Caco-2 (cell line): ENCODE measurements at places on chromosomes 1 and 21. TPM values are rescaled to one million over a fixed set of nuclear protein-coding genes. Genes with fewer than 3 reads are reported as not detected.

The KIF14 gene
- 11.6 and 12.3 TPM in 2 replicates for total RNA-seq

GRCh38 chr1:60874718-60875117, 207.6 kb upstream of the NFIA start:
- no peak overlapping the region for H3K27ac ChIP-seq
- no peak for DNase-seq
- no peaks in the 10 kb centered on the region for H3K4me1 ChIP-seq

- H3K4me3 ChIP-seq: no peak overlapping the region
- H3K4me1 ChIP-seq: peaks cover 11% of the 10 kb centered on the region
- no peak overlapping the region for H3K27ac ChIP-seq
- H3K36me3 ChIP-seq: no peaks in the 10 kb centered on the region; the same call in 1 of the 2 replicates
Measured at GRCh38 chr1:26469558-26469957, 2.7 kb upstream of the HMGN2 start.

- H3K4me1 ChIP-seq: 0 out of 2 replicates have a peak, but pooled peaks cover 8% of the 10 kb centered on the region
- H3K36me3 ChIP-seq: no peaks in the 10 kb centered on the region
- no peaks in the 10 kb centered on the region for H3K27me3 ChIP-seq
Measured at GRCh38 chr1:119472080-119472818, 34.8 kb upstream of the HSD3B1 start.

DNA sequence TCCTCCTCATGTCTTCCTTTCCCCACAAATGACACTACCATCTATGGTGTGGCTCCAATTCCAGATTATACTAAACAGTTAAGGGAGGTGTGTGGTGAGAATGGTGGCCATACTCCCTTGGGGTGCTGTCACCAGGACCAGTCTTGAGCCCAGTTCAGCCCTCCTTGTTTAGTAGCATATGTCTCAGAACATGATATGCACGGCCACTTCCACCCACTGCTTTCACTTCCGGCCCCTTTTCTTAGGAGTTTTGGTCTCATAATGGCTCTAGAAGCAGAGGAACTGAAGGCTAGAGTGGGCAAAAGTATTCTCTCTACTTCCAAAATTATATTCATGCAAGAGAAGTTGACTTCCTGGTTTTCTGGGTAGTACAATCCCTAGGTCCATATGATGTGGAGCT, 45.3 kb upstream of the CACNA1E start:
- H3K36me3 ChIP-seq: no peaks in the 10 kb centered on the region
- H3K27me3 ChIP-seq: no peaks in the 10 kb centered on the region; the same call in 1 of the 2 replicates
- no peak for DNase-seq
- H3K27ac ChIP-seq: no peak overlapping the region
- H3K4me3 ChIP-seq: no peak overlapping the region
- H3K4me1 ChIP-seq: peaks cover 10% of the 10 kb centered on the region

GRCh38 chr1:205832326-205832751, 17.6 kb downstream of the PM20D1 start:
- no peak overlapping the region for H3K4me3 ChIP-seq
- no peaks in the 10 kb centered on the region for H3K36me3 ChIP-seq
- no peak for DNase-seq
- no peaks in the 10 kb centered on the region; the same call in 1 of the 2 replicates for H3K27me3 ChIP-seq
- H3K27ac ChIP-seq: no peak overlapping the region
- no peaks in the 10 kb centered on the region for H3K4me1 ChIP-seq

The CD5L gene
- not detected in 2 replicates for total RNA-seq

DNA sequence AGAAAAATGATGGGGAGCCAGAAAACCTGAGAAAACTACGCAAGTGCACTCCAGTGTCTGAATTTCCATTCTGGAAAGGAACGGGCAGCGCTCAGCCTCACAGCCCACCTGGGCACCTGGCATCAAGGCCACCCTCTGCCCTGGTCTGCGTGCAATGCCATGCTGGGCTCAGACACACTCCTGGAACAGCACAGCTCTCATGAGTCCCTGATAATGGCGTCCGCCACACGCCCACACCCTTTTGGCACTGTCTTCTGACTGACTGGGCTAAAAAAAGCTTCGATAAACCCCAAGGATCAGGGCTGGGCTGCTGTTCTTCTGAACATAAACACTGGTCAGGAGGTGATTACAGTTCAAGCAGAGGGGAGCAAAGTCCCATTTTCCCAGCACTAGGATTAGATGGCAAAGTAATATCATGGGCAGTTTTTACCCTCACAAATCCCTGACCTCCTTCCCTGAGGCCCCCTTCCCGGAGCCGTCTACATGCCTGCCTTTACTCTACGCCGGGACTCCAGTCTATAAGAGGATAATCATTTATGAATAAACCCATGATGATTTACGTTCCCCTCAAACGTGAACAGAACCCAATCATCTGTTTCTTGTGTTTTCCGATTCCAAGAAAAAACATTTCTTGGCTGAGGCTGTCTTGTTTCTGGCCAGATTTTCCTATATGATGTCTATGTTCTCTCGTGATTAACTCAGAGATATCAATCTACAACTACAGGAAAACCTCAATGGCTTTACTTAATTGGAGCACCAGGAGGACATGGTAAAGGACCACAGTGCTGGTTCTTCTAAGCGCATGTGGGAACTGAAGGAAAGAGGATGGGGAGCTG, 22.6 kb downstream of the RCAN1 start:
- no peak overlapping the region for H3K27ac ChIP-seq
- peaks cover 13% of the 10 kb centered on the region; the same call in 1 of the 2 replicates for H3K4me1 ChIP-seq
- DNase-seq: no peak
- no peaks in the 10 kb centered on the region for H3K27me3 ChIP-seq
- no peak overlapping the region for H3K4me3 ChIP-seq

The KRTAP12-1 gene
- not detected in 2 replicates for total RNA-seq

DNA sequence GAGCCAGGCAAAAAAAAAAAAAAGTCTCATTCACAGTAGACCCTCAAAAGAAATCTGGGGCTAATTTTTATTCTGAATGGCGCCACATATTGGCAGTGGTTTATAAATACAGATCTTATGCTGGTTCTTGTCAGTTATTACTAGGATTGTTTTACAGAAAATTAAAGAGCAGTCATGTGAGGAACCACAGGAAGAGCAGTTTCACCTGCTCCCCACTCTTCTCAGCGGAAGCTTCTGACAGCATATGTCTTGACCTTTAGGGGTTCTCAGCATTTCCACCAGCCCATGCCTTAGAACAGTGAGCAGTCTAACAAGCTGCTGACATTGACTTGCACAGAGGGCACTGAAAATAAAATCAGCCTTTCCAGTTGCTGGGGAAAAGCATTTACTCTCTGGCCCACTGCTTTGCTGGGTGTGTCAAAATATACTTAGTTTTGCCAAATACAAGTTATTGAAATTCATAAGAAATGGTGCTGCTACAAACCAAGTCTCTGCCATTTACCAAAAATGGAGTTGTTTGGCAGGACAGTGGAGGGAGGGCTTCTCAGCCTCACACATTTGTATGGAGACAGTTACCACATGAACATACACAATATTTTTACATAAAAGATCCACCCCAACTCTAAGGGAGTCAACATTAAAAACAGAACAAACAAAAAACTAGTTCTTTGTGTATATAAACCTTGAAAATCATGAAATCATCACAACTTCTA, 144.2 kb downstream of the SYT2 start:
- H3K4me3 ChIP-seq: no peak overlapping the region
- no peak for DNase-seq
- H3K4me1 ChIP-seq: peaks cover 26% of the 10 kb centered on the region
- H3K36me3 ChIP-seq: no peaks in the 10 kb centered on the region; the same call in 1 of the 2 replicates
- H3K27ac ChIP-seq: no peak overlapping the region

GRCh38 chr1:172340520-172340919, 80.0 kb upstream of the C1orf105 start:
- H3K4me1 ChIP-seq: no peaks in the 10 kb centered on the region
- H3K27me3 ChIP-seq: no peaks in the 10 kb centered on the region
- no peaks in the 10 kb centered on the region for H3K36me3 ChIP-seq

The EPHA2 gene
- 31.2 and 37.8 TPM in 2 replicates for total RNA-seq

- H3K36me3 ChIP-seq: no peaks in the 10 kb centered on the region
- H3K27ac ChIP-seq: no peak overlapping the region
- H3K4me1 ChIP-seq: peaks cover 6% of the 10 kb centered on the region
- no peak for DNase-seq
- no peak overlapping the region for H3K4me3 ChIP-seq
Measured at GRCh38 chr1:211630236-211631081, 45.0 kb downstream of the NEK2 start.

DNA sequence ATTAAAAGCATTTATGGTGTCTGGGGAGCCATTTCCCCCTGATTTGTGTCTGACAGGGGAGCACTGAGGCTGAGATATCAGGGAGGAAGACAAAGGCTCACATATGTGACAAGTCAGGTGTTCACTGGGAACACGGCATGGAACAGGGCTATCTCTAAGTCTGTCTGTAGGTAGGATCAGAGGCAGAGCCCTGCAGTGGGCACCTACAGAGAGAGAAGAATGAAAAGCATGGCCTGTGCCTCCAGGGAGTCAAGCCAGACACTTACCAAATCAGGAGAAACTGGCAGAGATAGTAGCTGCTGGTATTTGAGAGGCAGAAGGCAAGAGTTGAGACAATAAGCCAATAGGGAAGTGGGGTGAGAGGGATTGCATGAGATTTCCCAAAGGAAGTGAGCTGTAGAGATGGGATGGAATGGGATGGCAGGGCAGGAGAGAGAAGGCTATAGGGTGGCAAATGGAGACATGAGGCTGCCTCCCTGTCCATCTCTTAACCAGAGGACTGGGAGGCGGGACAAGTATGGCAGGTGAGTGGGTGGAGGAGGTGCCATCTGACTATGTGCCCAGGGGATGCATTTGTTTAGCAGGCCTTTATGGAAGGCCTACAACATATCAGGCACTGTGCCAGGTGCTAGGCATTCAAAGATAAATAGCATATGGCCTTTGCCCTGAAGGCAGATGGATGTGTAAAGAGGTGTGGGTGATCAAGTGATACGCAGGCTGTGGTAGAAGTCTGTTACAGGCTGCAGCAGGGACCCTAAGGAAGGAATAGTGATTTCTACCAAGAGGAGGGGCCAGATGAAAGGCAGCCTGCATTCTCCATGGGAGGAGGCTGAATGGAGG, 136.2 kb upstream of the IPO9 start:
- H3K4me1 ChIP-seq: no peaks in the 10 kb centered on the region
- DNase-seq: no peak
- H3K27ac ChIP-seq: no peak overlapping the region
- no peak overlapping the region for H3K4me3 ChIP-seq
- H3K27me3 ChIP-seq: no peaks in the 10 kb centered on the region; the same call in none of the 2 replicates
- H3K36me3 ChIP-seq: no peaks in the 10 kb centered on the region

The UBE2Q1 gene
- total RNA-seq: 92.2 and 93.2 TPM in 2 replicates

The ATP6V1G3 gene
- total RNA-seq: 3.5 and 4.7 TPM in 2 replicates

DNA sequence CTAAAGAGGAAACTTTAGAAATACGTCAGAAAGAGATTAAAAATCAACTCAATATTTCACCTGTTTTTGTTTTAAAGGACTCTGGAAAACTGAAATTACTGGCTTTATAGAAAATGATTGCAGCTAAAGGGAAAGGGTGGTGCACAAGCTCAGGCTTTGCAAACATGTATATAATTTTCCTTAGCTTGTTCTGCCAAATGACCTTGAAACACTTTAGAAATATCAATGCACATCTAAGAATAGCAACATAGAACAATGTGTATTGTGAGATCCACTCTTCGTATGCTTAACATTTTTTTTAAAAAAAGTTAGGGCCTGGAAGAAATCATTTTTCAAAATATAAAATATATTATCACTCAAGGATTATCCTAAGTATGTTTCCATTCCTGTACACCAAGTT, 143.9 kb downstream of the NTPCR start:
- H3K27ac ChIP-seq: no peak overlapping the region
- H3K4me3 ChIP-seq: no peak overlapping the region
- H3K36me3 ChIP-seq: no peaks in the 10 kb centered on the region
- H3K4me1 ChIP-seq: no peaks in the 10 kb centered on the region
- no peaks in the 10 kb centered on the region for H3K27me3 ChIP-seq
- DNase-seq: no peak

DNA sequence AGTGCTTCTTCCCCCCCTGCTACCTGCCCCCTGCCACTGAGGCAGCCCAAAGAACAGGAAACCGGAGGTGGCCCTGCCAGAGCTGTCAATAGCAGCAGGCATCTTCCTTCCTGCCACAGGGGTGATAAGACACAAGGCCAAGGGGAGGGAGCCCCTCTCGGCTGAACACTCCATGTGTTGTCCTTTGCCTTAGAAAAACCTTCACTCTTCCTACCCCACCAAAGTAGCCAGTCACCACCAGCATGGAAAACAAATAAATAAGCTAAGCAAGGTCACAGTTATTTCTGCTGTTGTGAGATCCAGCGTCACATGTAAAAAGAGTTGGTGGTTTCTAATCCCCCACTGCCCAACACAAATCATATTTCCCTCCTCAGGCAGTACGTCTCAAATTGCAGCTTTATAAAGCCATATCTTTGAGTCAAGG, 104.8 kb upstream of the DPT start:
- no peaks in the 10 kb centered on the region; the same call in 1 of the 2 replicates for H3K36me3 ChIP-seq
- H3K27ac ChIP-seq: peak overlapping the region; percentile 79
- DNase-seq: no peak
- no peaks in the 10 kb centered on the region for H3K27me3 ChIP-seq

GRCh38 chr1:168599641-168600040, 23.2 kb downstream of the XCL1 start:
- DNase-seq: no peak
- no peak overlapping the region for H3K4me3 ChIP-seq
- no peaks in the 10 kb centered on the region for H3K27me3 ChIP-seq
- H3K27ac ChIP-seq: no peak overlapping the region
- no peaks in the 10 kb centered on the region for H3K36me3 ChIP-seq

The IVL gene
- not detected in 2 replicates for total RNA-seq

DNA sequence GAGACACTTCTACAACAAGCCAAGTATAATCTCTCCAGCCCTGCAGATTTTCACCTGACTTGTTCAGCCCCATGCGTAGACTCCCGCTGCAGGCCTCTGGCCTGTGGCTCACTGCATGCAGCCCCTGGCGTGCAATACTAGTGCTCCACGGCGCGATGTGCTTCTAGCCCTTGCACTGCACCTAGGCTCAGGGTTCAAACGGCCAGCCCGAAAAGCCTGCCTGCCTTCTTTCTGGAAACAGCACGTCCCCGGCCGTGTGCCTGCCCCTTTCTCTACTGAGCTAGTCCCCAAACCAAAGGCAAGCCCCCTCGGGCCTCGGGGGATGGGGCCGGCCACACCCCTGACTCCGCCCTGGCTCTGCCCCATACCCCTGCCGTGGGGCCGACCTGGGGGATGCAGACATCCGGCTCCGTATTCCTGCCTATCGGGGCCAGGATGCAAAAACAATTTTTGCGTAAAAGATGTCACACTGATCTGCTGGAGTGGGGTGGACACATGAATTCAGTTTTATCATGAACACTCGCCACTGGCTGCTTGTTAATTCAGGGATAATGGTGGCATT, 26.3 kb upstream of the TRAPPC10 start:
- no peaks in the 10 kb centered on the region for H3K4me1 ChIP-seq
- H3K27me3 ChIP-seq: no peaks in the 10 kb centered on the region
- H3K27ac ChIP-seq: no peak overlapping the region
- DNase-seq: no peak
- H3K4me3 ChIP-seq: no peak overlapping the region

The NBPF15 gene
- total RNA-seq: 34.7 and 35.0 TPM in 2 replicates

DNA sequence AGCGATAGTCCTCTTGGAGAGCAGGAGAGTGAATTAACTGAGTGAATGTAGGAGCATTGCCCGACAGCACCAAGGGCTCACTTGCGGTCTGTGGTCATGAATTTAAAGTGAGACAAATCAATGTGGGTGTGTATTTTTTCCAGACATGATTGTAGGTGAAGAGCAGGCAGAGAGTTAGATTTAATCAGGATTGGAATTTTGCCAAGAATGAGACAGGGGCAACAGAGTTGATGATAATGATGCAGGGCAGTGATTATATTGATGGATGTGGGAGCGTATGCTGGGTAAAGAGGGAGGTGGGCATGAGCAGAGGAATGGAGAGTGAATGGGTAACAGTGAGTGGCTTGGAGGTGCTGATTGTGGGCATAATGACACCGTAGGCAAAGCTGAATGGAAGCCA, 20.0 kb upstream of the SYT6 start:
- H3K36me3 ChIP-seq: no peaks in the 10 kb centered on the region
- H3K27me3 ChIP-seq: no peaks in the 10 kb centered on the region
- no peak overlapping the region for H3K27ac ChIP-seq
- H3K4me1 ChIP-seq: no peaks in the 10 kb centered on the region
- no peak overlapping the region for H3K4me3 ChIP-seq

The AKNAD1 gene
- total RNA-seq: not detected in 2 replicates

The LUZP1 gene
- 20.0 and 20.6 TPM in 2 replicates for total RNA-seq
